Activated CD8-positive, alpha-beta memory T cell treated with anti-CD3 and anti-CD28 coated beads for 1 hour (primary cell): ENCODE measurements at places on chromosomes 2 and 18.

DNA sequence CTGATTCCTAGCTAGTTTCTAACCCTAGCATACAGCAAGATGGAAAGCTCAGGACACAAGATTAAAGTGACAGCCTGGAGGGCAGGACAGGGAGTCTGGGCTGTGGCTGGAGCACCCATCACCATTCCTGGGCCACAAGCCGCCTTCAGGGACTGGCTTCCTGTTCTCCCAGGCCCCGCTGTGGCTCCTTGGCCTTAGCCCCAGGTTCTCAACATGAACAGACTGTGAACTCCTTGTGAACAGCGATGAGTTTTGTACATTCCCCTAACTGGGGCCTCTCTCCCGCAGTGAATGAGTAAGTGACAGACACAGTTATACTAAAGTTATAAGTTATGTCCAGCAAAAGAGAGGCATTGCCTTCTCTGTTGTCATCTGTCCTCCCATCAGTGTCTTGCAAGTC, 35.9 kb upstream of the SLC14A1 start:
- no peak for DNase-seq

DNA sequence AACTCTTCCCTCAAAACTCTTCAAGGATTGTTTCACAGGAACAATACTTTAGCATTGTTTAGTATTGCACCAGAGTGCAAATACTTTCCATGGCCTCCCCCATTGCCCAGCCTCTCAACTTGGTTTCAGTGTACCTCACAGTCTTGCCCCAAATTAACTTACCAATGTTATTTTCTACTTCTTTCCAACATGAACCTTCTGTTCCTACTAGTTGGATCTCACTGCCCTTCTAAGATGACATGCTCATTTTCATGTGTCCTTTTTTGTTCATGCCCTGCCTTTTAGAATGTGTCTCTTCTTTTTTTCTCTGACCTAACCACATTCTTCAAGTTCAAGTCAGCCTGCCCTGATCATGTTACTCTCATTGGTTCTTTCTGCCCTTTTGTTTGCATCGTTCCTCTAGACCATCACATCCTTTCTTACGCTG, 4.1 kb downstream of the SPATS2L start:
- no peak for DNase-seq

DNA sequence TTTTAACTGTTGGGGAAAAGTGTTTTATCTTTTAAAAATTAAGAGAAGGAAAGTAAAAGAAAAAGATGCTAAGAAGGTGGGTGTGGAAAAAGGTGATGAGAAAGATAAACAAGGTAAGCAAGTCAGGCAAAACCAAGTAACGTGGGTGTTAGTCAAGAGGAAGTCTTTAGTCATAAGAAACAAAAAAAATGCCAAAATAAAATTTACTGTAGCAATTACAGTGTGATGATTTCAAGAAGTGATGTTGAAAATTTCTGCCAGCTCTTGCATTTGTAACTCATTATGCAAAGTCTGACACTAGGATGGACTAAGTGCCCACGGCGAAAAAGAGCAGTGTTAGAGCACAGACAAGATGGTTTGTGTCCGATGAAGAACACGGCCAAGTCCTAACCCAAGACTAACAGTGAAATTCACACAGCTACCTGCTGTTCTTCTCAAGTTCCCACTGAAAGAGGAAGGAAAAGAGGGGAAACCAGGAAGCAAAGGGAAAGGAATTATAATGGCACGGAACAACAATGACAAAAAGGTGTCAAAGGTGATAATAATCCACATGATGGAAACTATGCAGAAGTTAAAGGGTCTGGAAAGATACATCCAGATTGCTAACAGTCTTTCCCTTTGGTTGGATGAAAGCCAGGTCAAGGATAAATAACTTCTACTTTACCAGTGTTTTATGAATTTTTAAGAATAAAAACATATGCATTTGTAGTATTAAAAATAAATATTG, 34.1 kb downstream of the NOL10 start:
- DNase-seq, result no peak

DNA sequence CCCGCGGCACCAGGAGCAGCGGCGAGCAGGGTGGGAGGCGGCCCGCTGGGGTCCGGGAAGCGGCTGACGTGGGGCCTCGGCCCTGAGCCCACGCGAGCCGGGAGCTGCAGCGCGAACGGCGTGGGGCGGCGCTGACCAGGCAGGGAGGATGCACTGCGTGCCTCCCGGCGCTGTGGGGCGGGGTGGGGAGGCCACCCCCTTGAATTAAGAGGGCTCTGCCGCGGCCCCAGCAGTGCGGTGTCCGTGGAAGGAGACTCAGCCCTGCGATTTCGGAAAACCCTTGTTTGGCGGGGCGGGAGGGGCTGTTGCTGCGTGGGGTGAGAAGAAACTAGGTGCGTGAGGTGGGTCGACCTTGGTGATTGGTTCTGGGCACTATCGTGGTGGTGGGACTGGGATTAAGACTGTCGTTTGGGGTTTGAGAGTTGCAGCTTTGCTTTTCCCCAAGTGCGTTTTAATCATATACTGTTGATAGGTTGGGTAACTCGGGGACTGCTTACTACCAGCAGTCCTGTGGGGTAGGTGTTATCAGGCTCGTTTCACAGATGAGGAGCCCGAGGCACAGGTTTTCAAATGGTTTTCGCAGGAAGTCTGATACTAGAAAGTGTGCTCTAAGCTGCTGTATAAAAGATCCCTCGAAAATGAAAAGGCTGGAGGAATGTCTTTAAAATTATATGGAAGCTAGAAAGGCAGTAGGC, 722 bp downstream of the ACSL3 start:
- DNase-seq, result peak; percentile 19

GRCh38 chr2:201835066-201835465, 28.7 kb downstream of the CDK15 start:
- DNase-seq, result no peak

- DNase-seq, result no peak
Measured at GRCh38 chr2:187576906-187577305, 22.7 kb upstream of the TFPI start.

- DNase-seq, result no peak
Measured at GRCh38 chr2:203237346-203238238, 1.2 kb upstream of the CYP20A1 start.

- DNase-seq, result no peak
Measured at GRCh38 chr18:54916507-54916906, 42.8 kb downstream of the CCDC68 start.
